ENCODE measurements at places on chromosomes 3 and 15. TPM values are rescaled to one million over a fixed set of nuclear protein-coding genes. Genes with fewer than 3 reads are reported as not detected.
A peak's percentile ranks its signal among the peaks of the same experiment; 100 is the strongest.

GRCh38 chr3:147412261-147412916 lies 3.2 kb downstream of the ZIC1 start:
- DNase-seq, result no peak

DNA sequence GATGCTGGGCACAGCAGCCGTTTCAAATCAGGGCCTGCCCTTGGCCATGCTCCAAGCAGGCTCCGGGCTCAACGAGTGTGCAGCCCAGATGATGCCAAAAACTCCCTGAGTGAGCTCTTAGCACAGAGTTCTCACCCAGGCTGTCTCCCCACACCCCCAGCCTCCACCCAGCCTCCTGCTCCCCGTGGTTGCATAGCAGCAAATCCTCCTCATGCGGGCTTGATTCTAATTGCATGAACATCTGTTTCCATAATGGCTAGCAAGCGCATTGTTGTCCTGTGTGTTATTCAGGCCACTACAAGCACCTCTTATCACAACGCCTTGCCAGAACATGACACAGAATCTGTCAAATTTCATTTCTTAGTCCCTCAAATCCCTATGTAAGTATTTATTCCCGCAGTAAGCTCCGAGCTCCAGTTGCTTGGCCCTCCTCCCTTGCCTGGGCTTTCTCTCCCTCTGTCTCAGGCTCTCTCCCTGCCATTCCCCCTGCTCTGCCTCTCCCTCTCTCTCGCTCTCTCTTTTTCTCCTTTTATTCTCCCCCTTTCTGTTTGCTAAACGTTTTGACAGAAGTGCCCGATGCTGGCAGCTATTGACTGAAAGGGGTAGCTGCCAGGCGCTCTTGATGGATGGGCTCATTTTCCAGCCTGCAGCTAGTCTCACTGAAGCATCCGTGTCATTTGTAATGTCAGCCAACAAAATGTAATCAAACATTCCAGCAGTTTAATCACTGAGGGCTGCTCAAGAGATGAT lies 306.5 kb downstream of the IL20RB start:
- DNase-seq, result peak; percentile 62

The ANKRD34C gene
- 0.66 TPM for total RNA-seq

DNA sequence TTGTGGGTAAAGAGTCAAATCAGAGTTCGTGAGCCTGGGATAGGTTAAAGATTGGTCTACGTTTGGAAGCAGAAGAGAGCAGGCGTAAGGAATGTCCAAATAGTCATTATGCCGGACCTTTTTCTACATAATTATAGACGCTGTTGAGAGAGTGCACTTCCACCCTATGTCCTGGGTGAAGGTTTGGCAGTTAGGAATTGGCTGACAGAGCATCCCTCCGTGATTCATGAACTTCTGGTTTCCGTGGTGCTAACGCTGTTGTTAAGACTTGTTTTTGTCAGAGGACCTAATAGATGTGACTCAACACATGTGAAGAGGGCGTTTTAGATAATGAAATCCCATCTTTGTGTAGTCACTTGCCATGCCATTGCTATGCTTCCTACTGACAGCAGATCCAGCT lies 1.1 kb downstream of the EAF1 start:
- DNase-seq, result no peak

DNA sequence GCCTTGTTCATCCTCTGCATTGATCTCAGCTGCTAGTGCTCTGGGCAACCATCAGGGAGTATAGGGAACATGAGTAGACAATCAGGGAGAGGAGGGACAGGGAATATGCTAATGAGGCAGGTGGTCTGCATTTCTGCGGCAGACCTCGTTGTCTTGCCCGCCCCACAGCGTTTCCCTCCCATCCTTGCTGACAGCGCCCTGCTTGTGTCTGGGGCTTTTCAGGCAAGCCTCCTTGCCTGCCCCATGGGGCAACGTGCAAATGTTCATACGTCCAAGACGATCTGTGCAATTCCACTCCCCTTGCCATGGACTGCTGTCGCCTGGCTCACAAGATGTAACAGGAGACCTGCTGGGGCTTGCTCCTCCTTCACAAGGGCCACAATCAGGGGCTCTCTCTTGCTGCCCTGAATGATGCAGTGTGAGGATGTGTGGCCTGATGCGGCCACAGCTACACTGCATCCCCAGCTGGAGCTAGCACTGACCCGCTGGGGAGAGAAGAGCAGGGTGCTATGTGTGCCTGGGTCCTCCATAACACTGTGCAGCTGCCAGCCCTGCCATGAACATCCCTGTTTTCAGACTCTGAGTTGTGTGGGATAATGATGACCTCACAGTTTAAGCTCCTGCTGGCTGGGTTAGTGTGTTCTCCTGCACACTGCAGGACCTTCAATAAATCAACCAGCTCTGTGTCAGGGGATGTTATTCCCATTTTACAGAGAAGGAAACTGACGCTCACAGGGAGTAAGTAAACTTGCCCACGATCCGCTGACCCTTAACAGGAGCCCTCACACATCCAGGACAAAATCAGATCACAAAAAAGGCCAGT lies 211.3 kb downstream of the KLF13 start:
- DNase-seq, result no peak

The ISLR2 gene
- total RNA-seq, result 2.6 TPM

The CORO2B gene
- 5.0 TPM for total RNA-seq

The FAM107A gene
- total RNA-seq, result 115 TPM

GRCh38 chr3:186759231-186759930 lies 24.0 kb upstream of the EIF4A2 start:
- no peak for DNase-seq

Data from left ventricle myocardium inferior (tissue), 1 donor.